Hematopoietic multipotent progenitor cell (in vitro differentiated cells): ENCODE measurements at places on chromosomes 6 and 20.

GRCh38 chr6:5457983-5458683 lies 196.8 kb downstream of the FARS2 start:
- DNase-seq = no peak

DNA sequence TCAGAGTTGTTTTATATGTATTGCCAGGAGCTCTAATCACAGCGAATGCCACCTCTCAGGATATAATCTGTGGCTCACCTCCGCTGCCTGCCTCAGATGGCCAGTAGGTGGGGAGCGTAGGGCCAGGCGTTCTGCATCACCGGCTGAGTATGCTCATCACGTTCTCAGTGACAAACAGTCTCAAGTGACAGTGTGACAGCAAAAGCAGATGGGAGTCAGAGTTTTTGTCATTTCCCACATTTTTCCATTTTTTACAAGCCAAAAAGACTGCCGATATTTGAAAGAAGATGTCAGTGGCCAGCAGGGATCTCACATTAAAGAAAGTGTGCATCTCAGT lies 208.7 kb downstream of the ALDH8A1 start:
- no peak for DNase-seq

DNA sequence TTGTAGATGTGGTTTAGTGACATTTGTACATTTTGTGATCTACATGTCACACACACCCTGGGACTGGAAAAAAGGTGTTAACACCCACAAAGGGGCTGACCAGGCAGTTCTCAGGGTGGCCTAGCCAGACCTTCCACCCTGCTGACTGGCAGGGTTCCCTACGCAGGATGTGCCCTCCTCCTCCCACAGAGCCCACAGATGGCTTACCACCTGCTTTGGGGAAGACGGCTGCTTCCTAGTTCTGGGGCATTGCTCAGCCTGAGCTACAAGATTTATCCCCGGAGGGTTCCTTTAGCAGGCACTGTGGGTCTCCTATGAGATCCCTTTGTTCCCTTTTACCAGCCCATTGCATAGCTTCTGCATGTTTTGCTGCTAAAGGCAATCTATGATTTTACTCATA lies 35.1 kb downstream of the SNAP25 start:
- DNase-seq = no peak

DNA sequence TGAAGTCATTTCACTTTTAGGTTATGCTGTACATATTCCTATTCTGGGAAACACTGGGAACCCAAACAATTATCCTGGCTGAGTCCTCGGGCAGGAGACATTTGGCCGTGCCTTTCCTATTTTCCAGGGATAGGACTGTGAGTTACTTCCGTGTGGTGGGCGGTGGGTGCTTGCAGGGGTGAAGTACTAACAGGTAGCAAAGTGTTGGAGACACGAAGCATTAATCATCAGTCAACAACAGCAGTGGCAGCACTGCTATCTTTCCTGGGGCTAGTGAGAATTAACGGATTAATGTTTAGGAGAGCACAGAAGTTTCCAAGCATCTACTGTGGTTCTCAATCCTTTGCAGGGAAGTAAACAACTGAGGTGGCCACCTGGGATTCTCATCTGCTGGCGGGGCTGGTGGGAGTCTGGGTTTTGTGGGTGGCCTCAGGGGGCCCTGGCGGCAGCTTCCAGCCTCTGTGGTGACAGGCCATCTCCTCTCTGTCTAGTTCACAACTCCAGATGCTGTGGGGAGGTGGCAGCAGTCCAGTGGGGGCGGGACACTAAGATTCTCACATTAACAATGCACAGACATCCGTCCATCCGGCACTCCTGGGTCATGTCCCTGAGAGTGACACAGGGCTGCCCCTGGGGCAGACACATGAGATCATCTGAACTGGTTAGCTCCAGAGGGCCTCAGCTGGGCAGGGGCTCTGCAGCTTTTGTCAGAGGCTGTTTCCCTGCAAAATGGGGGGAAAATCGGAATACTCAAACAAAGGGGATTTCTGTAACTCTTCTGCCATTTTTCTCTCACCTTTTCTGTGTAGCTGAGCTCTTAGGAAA lies 90.9 kb downstream of the GJA10 start:
- DNase-seq = peak; percentile 27

GRCh38 chr6:102761872-102762271 lies 1368.4 kb downstream of the GRIK2 start:
- DNase-seq = no peak

- DNase-seq = no peak
Observed at GRCh38 chr6:3876101-3876500, 26.9 kb downstream of the FAM50B start.

GRCh38 chr6:118663993-118664985 lies 12.9 kb upstream of the CEP85L start:
- DNase-seq = no peak
